Endodermal cell (in vitro differentiated cells): ENCODE measurements at places on chromosomes 7 and 10. TPM values are rescaled to one million over a fixed set of nuclear protein-coding genes. Genes with fewer than 3 reads are reported as not detected.

UPK3B gene
- total RNA-seq = 1.2 and 1.7 TPM in 2 replicates

IQCE gene
- total RNA-seq = 11.9 to 20.8 TPM (median 19.3 TPM) in 3 replicates

PNLIPRP1 gene
- total RNA-seq = not detected in 2 replicates

AKR1C1 gene
- total RNA-seq = 1.6 to 2.8 TPM (median 1.7 TPM) in 3 replicates

UBTD1 gene
- 18.0 and 19.1 TPM in 2 replicates for total RNA-seq

GRCh38 chr10:15322356-15322755 lies 48.7 kb downstream of the FAM171A1 start:
- DNase-seq = no peak

GRCh38 chr10:79058899-79059841 lies 9.6 kb upstream of the ZMIZ1 start:
- DNase-seq = peak; percentile 72

GRCh38 chr7:139284252-139284896 lies 53.3 kb downstream of the UBN2 start:
- no peak for DNase-seq

DNA sequence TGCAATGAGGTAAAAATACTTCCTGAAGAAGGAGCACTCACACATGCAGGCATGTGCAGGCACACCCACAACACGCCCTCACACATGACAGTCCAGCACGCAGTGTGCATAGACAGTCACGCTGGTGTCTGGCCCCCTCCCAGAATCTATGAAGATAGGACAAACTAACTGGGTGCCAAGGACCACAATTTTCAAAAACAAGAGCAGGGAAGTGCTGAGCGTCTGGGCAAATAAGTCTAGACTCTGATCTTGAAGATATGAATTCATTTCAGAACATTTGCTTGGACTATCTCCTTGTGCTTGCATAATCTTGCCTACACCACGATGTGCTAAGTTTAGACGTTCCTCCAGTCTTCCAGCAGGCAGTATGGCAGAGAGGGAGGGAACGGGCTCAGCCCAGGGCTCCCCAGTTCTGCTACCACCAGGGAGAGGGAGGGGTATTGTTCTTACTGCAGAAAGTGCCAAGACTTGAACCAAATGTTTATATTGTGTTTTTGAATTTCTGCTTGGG lies 276.5 kb upstream of the KLF6 start:
- no peak for DNase-seq

- DNase-seq = no peak
These were observed 91.1 kb downstream of the MAD1L1 start for GRCh38 chr7:2141651-2142050.

GRCh38 chr7:21819048-21819447 lies 126.7 kb downstream of the CDCA7L start:
- no peak for DNase-seq

- DNase-seq = peak; percentile 82
These were observed 115.3 kb upstream of the MYO3A start for GRCh38 chr10:25818751-25819150.

DNA sequence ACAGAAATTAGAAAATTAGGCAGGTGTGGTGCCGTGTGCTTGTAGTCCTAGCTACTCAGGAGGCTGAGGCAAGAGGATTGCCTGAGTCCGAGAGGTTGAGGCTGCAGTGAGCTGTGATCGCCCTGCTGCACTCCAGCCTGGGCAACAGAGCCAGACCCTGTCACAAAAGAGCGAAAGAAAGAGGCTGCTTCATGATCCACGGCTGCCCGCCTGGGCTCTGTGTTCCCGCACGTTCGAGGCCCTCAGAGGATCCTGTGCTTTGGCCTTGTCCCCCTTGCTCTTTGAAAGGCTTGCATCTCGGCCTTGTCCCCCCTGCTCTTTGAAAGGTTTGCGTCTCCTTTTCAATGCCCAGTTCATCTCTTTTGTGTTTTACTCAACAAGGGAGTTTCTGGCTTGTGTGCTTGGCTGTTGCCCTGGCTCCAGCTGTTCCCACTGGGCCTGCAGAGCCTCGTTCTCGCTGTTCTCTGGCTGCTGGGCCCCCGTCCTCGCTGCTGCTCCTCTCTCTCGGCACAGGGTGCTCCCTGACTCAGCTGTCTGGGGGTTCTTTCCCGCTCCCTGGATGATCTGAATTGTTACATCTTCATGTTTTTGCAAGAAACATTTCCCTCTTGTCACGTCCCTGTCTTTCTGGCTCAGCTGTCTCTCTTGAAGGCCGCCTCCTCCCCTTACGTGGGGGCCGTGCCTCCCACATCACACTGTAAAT lies 45.1 kb upstream of the INPP5A start:
- peak; percentile 40 for DNase-seq

DNA sequence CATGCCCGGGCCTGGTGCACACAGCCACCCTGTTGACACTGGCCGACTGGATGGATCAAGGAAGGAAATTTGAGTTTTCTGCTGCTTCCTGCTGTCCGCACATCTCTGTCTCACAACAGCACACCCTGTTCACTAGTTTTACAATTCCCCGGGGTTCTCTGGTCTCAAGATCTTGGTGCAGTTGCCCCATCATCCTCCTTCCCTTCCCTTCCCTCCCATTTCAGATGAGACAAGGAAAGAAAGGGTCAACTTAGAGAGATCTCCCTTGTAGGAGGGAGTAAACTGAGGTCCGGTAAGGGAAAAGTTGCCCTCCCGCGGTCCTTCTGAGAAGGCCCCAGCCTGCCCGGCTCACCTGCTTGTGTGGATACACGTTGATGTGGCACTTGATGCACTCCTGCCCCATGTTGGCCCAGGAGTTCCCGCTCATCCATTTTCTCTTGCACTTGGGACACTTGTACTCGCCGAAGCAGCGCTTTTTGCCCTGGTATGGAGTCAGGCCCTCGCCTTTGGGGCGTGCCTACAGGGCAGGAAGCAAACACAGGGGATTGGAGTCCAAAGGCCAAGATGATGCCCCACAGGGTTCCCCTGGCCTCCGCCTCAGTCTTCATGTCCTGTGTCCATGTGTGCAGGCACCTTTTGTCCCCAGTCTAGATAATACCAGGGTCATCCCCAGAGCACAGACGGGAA lies 46.8 kb downstream of the PPIF start:
- DNase-seq = no peak

DNA sequence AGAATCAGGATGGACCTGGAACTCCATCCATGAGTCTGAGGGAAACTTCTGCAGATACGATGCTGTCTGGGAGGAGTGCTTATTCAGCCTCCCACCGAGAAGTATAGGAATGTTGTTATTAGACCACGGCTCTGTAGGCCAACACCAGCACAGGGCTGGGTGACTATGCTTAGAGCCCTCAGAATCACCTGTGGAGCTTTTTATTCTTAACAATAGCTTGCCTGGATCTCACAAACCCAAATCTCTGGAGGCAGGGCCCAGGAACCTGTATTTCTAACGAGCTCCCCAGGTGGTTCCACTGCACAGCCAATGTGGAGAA lies 55.6 kb upstream of the ARID5B start:
- peak; percentile 64 for DNase-seq

DNA sequence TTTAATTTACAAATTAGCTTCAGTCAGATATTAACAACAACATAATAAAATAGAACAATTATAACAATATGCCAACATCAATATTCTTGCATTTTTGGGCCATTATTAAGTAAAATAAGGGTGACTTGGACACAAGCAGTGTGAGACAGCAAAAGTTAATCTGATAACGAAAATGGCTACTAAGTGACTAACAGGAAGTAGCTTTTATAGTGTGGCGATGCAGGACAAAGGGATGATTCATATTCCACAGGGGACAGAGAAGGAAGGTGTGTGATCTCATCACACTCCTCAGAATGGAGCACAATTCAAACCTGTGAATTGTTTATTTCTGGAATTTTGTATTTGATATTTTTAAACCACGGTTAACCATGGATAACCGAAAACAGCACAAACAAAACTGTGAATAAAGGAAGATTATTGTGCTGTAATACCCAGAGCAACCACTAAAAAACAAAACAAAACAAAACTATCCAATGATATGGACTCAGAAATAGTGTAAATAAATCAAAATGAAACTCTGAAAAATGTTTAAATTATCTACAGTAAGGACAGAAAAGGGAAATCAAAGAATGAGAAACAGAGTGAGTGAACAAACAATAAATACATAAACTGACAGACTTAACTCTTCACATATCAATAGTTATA lies 66.9 kb upstream of the TFEC start:
- no peak for DNase-seq

DNA sequence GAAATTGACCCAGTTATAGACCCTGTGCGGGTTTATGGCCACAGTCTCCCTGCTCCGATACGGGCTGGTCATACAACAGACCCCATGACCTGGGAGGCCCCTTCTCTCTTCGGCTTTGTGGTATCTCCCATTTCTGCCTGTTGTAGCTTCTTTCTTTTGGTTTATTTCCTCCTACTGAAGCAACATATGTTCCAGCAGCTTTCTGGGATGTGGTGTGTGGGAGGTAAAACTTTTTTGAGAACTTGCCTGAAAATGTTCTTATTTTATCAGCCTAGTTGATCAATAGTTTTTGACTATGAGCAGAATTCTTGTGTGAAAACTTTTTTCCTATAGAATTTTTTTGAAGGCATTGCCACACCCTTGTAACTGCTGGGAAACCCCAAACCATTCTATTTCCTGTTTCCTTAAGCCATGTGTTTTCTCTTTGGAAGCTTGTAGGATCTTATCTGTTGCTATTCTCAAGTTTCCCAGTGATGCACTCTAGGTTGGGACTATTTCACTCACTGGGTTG lies 80.0 kb downstream of the DAGLB start:
- DNase-seq = no peak

DNA sequence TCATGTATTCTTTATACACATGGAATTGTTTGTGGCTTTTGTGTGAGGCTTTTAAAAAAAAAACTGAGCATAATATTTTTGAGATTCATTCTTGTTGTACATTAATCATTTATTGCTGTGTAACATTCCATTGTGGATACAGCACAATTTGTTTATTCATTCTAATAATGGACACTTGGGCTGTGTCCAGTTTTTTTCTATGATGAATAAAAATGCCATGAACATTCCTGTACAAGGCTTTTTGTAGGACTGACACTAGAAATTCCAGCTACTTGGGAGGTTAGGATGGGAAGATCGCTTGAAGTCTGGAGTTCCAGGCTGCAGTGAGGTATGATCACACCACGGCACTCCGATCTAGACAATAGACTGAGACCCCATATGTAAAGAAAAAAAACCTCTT lies 254.3 kb upstream of the CACNA2D1 start:
- no peak for DNase-seq

DNA sequence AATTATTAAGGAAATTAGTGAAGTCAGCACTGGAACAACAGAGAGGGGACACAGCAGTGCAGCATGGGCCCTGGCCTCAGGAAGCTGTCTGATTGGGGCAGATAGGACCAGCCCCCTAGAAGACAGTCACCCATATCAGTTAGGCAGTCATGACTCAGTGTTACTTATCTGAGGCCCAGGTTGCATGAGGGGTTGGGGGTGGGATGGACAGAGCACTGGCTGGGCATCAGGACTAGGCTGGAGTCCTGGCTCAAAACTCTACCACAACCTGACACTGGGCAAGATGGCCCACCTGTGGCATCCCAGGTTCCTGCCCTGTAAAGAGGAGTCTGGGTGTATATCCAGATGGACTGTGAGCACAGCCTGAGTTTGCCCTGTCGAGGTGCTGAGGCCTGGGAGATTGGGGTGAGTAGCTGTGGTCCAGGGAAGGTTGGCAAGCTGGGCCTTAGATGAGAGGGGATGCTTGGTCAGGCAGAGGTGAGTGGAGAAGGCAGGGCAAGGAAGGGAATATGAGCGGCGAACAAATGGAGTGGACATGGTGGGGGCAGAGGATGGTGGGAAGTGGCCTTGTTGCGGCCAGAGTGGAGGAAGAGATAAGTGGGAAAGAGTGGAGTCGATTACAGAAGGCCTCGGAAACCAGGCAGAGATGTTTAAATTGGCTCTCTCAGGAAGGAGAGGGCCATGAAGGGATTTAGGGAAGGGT lies 37.5 kb downstream of the HK1 start:
- DNase-seq = peak; percentile 42

- DNase-seq = no peak
These were observed 542.2 kb upstream of the FOXK1 start for GRCh38 chr7:4139656-4140625.

DNA sequence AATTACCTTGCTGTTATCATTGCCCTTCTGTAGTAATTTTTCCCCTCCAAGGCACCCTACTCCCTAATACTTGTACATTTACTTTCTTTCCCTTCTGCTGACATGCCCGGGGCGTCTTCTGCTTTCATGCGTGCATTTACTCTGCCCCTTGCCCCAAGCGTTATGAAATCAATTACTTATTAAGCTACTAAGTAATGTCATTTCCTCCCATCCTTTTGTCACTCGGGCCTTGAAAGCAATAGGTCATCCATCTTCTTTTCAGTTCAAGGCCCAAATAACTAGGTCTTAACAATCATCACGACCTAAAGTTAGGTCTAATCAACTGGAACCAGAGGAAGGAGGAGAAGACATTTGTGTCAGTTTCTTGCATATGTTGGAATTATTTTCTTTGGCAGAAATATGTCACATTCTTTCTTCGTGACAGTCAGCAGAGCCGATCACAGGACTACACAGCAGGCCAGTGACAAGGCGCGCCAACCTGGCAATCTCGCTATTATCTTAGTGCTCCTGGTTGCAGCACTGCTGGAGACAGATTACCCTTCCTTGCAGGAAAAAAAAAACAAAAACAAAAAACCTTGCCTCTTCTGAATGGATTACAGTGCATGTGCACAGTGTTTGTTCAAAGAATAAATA lies 179.2 kb downstream of the RELN start:
- no peak for DNase-seq

DNA sequence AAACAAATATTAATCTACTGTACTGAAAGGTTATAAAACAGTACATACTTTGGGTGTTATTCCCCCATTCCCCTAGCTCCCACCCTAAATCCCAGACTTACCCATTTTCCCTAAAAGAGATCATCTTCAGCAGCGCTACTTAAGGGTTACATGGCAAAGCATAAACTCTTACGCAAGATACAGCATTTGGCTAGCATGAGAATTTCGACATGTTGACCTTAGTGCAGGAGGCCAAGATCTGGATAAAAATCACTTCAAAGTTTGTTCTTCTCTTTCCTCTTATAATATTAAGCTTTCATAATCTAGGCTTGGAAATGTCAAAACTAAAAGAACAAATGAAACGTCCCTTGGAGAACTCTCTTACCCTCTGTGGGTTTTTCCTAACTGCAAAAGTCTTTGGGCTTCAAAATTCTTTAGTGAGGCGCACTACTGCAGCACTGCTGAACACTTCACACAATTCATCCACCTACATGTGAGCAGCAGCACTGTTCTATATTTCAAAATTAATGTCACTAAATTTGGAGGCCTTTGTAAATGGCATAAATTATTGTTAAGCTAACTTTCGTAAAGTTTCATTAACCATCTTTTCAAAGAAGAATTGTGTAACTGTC lies 59.5 kb upstream of the PDLIM1 start:
- no peak for DNase-seq

- DNase-seq = no peak
These were observed 35.9 kb downstream of the WDFY4 start for GRCh38 chr10:48720611-48721010.

GRCh38 chr10:84214612-84215235 lies 10.6 kb downstream of the LRIT2 start:
- DNase-seq = peak; percentile 91

DNA sequence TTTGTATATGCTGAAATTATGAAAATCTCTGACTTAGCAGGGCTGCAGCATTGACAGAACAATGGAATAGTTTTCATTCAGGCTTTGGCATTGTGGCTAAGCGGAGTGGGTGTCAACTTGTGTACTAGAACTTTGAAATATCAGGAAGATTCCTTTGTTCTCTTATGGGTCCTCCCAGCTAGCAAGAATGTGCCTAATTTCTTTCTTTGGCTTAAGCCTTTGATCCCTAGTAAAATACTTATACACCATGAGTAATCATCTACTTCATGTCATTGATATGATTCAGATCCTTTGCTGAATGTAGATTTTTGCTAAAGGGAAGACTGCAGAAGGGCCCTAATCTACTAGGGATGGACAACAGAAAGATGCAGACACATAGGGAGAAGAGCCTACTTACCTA lies 6.2 kb downstream of the AVL9 start:
- DNase-seq = no peak

- peak; percentile 73 for DNase-seq
These were observed 3.1 kb downstream of the PAX2 start for GRCh38 chr10:100748231-100749058.
